ENCODE measurements at places on chromosomes 3 and 15.

- no peak for DNase-seq
These were observed 12.2 kb upstream of the SACM1L start for GRCh38 chr3:45677033-45677446.

DNA sequence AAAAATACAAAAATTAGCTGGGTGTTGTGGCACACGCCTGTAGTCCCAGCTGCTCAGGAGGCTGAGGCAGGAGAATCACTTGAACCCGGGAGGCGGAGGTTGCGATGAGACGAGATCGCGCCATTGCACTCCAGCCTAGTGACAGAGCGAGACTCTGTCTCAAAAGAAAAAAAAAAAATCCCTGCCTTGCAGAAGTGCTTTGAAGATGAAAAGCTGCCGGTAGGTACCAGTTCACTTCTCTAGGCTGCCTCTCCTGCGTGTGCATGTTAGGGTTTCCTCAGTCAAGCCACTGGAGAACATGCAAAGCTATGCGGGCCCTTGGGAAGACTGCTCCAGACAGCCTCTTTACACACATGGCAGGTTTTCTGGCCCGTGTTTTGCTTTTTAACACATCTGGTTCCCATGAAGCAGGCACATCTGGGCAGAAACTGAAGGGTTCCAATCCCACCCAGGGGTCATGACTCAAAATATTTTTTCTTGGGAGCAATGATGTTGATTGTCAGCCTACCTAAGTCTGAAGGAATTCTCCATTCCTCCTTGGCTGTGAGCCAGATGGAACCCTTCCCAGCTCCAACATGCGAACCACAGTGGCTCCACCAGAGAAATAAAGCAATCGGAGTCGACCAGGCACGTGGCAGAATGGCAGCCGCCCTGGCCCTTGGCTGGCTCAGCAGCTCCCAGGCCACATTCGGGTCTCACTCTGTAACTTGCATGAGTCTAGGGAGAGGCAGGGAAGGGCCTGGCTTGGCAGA lies 29.6 kb downstream of the MGLL start:
- DNase-seq = no peak

GRCh38 chr3:21500834-21501233 lies 250.2 kb downstream of the ZNF385D start:
- no peak for DNase-seq

- no peak for DNase-seq
These were observed 48.7 kb upstream of the WDR72 start for GRCh38 chr15:53808058-53808706.

DNA sequence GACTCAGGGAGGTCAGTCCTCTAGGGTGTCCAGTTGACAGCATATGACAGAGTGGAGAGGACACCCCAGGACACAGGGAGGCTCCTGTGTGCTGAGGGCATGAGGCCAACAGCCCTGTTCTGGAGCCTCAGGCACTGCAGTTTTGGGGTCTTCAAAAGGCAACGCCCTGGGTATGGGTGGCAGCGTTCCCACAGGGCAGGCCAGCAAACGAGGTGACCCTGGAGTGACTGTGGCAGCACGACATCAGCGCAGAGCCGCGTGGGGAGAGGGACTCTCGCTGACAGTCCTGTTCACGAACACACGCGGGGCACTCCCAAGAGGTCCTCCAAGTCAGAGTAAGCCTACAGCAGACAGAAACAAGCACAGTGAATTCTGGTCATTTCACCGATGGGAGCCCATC lies 41.4 kb upstream of the VPS8 start:
- no peak for DNase-seq

GRCh38 chr3:170259907-170260306 lies 37.7 kb downstream of the PRKCI start:
- no peak for DNase-seq

- no peak for DNase-seq
These were observed 119.4 kb downstream of the LIPC start for GRCh38 chr15:58551084-58551763.

GRCh38 chr3:105504440-105504951 lies 137.8 kb downstream of the ALCAM start:
- no peak for DNase-seq

- DNase-seq = no peak
These were observed 131.1 kb downstream of the NR1I2 start for GRCh38 chr3:119913021-119913420.

- DNase-seq = no peak
These were observed 10.6 kb downstream of the TTC21A start for GRCh38 chr3:39118079-39118478.

- DNase-seq = no peak
These were observed 29.3 kb downstream of the SHQ1 start for GRCh38 chr3:72818905-72819304.

GRCh38 chr3:195771646-195772300 lies 40.0 kb downstream of the MUC4 start:
- no peak for DNase-seq

GRCh38 chr15:66679657-66680108 lies 22.4 kb upstream of the SMAD6 start:
- no peak for DNase-seq

DNA sequence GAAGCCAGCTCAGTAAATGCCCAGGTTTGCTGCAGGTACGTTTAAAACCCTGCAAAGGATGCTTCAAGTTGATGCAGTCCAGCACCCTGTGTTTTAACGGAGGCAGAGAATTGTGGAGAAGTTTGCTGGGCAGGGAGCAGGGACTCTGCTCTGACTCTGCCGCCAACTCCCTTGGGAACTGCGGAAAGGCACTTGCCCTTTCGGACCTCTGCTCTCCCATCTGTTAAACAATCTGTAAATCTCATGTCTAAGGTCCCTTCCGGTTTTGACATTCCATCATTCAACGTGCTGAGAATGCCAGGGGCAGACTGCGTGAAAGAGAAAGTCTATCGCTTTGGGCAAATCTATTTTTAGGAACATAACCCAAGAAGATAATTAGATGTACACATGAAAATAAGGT lies 184.5 kb downstream of the OPA1 start:
- DNase-seq = no peak

DNA sequence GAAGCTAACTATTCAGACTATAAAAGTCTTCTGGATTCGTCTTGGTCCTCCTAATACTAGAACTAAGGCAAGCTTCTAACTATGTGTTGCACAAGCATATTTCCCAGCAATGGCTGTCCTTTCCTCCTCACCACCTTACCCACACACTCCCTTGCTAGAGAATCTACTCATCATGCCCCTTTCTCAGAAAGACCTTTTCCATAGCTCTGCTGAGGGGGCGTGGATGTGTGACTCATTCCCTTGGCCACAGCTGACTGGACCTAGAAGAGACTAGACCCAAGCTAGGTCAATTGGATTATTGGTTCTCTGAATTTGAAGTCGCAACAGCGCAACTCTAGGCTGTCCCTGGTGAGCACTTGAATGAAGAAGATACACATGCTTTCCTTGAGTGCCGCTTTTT lies 47.1 kb downstream of the ERC2 start:
- DNase-seq = no peak

DNA sequence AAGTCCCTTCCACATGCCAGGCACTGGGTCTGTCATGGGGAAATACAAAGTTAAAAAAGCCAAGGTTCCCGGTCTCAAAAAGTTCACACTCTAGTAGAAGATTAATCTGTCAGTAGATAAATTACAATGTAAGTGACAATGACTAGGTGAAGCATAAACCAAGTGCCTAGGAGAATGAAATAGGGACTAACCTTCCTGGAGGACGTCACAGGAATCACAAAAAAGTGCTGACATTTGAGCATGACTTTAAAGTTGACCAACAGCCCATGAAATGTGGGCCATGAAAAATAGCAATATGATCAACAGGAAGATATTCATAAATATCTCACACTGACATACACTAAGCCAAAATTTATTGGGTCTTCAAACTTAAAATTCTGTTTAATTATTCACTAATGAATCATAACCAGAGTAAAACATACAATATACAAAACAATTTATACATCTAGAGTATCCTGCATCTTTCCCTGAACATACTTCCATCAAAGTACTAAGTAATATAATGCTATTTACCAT lies 20.0 kb downstream of the COPS2 start:
- no peak for DNase-seq

- no peak for DNase-seq
These were observed 124.2 kb upstream of the AADACL2 start for GRCh38 chr3:151609491-151609890.

DNA sequence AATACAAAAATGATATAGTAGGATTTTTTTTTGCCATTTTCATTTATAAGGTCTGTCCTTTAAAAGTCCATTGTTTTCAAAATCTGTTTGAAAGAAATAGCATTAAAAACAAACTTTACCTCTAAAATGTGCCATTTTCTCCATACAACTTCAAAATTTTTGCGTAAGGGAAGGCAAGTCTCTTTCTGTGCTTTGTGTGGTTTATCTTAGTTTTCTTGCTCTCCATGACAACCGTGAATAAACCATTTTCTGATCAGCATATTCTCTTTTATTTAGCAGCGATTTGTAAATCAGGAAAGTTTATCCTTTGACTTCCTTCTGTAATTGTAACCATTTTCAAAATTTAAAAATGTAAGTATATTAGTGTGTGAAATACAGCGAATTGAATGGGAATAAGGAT lies 147.9 kb upstream of the CGNL1 start:
- DNase-seq = no peak

DNA sequence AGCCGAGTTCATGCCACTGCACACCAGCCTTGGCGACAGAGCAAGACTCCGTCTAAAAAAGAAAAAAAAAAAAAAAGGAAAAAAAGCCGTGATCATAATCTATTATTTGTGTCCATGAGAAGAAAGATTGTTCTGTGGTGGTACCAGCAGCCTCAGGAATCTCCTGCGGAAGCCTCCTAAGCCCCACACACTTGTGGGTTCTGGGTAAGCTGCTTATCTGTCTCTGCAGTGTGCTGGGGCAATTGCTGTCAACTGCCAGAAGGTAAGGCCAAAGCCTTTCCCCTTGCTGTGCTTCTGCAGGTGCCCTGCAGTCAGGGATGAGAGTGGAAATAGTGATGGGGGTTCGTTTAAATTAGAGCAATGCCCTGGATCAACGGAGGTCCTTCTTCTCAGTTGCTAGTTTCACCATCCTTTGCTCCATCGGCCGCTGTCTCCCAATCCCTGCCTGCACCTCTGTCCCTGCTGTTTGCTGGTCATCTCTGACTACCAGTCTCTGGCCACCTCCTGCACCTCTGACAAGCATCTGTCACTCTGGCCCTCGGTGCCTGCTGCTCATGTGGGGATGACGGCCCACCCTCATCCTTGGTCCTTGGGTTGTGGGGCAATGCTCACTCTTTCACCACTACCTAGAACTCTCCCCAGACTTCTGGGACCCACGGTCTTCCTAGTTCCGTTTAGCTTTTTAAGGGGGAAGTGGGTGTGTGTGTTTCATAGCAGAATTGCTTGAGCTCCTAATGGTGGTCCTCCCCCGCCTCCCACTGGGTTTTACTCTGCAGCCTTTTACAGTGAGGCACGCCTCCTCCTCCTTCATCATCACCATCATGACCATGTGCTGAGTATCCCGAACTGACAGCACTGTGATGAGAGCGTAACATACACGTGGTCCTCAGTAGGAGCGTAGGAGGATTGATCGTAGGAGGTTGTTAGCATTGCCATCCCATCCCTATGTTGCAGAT lies 25.5 kb downstream of the CHRD start:
- no peak for DNase-seq
